ENCODE measurements at places on chromosomes 1 and 21.
A peak's percentile ranks its signal among the peaks of the same experiment; 100 is the strongest.

GRCh38 chr1:42085596-42085995, 67.6 kb upstream of the GUCA2B start:
- DNase-seq: peak; percentile 15

DNA sequence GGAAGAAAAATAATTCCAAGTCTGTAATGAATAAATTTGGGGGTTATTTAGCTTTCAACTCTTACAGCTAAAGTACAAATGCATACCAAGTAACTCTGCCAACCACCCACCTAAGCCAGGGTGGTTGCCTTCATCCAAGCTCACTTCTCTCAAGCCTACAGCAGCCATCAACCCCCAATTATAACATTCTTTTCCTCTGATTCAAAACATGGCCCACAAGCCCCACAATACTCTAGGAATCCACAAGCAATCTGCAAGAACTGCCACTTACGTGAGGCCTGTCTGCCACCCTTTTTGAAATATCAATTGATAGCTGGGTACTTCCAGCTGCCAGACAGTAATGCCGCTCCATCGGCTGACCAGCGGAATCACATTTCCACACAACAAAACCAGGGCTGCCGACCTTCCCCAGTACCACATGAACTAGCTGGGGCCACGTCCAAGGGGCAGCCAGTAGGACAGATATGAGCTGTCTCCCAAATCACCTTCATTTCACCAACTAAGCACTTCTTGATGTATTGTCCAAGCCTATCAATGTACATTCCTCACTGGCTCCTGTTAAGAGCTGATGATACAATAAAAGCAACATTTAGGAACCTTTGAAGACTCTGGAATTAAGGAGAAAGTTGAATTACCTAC, 3.2 kb downstream of the LBR start:
- DNase-seq: peak; percentile 42

DNA sequence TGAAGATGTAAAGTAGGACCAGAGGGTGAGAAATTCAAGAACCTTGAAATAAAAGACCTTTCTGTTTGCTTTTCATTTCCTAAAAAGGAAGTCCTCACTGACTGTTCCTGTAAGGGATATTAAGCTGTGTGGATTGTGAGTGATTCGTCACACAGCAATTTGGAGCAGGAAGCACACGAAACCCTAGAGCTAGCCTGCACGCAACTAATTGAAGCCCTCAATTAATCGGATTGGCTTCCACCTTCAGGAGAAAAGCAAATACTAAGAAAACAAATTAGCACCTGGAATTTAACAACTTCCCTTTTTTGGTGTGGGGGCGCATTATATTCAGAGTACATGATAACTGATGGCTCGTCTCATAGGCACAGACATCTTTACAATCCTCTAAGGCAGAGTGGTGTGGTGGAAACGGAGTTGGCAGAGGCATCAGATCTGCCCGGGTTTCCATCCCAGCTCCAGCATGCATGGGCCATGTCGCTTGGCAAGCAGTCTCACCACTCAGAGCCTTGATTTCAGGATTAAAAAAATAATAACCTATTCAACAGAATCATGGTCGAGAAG, 95.2 kb downstream of the KCNJ15 start:
- DNase-seq: peak; percentile 93

- DNase-seq: no peak
These were observed 6.6 kb upstream of the VWA5B1 start for GRCh38 chr1:20284046-20284445.

GRCh38 chr1:82152356-82153271, 351.9 kb downstream of the ADGRL2 start:
- no peak for DNase-seq

Measured in fibroblast of mammary gland (primary cell).